OCI-LY7 (cell line): ENCODE measurements at places on chromosomes 11 and 22.

DNA sequence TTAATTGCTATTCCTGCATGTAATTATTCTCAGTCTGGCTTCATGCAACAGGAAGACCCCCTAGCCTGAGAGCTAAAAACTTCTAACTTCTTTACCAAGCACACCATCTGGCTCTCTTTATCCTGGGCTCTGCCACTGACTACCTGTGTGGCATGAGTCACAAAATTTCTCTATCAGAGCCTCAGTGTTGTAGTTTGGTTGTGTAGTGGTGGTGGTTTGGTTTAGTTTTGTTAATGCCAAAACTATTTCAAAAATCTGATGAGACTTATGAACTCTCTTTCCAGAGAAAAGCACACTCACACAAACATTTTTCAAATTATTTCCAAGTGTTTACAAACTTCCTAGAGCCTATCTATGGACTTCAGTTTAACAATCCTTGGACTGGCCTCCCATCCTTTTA, 7.5 kb upstream of the IL17RA start:
- no peak for DNase-seq

DNA sequence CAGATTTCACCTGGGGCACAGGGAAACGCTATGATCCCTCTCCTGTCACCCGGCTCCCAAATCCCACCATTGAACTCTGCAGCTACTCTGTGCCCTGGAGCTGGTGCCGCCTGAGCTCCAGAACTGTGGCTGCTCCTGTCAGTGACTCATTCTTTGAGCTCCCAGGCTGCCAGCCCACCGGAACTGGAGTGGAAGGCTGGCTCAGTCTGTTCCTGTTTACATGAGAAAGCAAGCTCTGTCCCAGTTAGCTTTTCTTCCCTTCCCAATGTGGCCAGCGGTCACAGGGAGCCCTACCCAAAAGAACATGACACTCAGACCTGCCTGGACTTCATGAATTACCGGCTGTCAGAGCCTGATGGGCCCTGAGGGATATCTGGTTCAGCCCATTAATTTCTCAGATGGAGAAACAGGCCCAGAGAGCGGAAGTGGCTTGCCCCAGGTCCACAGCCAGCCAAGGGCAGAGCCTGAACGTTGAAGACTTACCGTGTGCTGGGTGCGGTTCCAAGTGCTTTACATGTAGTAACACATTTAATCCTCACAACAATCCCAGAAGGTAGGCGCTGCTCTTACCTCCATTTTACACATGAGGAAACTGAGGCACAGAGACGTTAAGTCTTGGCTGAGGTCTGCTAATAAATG, 23.8 kb upstream of the IGSF22 start:
- DNase-seq = no peak

GRCh38 chr11:84471501-84471900, 1155.6 kb downstream of the DLG2 start:
- no peak for DNase-seq

- DNase-seq = peak; percentile 57
These were observed 2.8 kb downstream of the PDXP start for GRCh38 chr22:37661160-37661924.

DNA sequence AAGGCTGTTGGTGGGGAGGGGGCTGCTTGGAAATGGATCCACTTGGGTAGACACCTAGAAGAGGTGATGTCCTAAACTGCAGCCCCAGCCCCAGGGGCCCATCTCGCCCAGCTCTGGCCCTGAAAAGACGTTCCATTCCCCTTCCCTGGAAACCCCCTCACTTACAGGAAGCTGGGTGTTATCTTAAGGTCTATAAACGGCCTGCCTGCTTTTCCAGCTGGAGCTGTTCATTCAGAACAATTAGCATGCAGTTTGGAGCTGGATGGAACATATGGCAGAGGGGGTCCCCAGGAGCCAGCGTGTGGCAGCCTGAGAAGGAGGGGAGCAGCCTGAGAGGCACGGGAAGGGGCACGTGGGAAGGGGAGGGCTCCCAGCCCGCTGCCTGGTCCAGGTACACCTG, 139.6 kb downstream of the PKNOX2 start:
- no peak for DNase-seq

DNA sequence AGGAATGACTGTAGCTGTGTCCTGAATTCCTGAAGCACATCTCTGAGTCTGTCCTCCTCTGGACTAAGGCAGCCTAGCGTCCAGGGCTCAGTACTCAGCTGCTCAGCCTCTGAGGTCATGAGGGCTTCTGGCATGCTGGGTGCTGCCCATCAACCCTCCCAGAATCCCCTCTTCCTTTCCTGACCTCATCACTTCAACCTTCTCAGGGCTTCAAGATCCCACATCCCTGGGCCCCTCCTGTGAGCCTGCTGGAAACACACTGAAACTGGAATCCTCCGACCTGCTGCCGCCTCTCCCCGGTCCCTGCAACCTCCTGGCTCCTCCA, 803 bp downstream of the KRTAP5-8 start:
- DNase-seq = no peak
